ENCODE measurements at places on chromosomes 2 and 18. TPM values are rescaled to one million over a fixed set of nuclear protein-coding genes. Genes with fewer than 3 reads are reported as not detected.

GRCh38 chr2:226272435-226272834 lies 527.2 kb downstream of the IRS1 start:
- no peak for DNase-seq

DNA sequence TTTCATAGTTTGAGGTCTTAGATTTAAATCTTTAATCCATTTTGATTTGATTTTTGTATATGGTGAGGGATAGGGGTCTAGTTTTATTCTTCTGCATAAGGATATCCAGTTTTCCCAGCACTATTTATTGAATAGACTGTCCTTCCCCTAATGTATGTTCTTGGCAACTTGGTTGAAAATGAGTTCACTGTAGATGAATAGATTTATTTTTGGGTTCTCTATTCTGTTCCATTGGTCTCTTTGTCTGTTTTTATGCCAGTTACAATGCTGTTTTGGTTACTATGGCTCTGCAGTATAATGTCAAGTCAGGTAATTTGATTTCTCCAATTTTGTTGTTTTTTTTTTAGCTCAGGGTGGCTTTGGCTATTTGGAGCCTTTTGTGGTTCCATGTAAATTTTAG lies 5.9 kb downstream of the FAM171B start:
- DNase-seq = no peak

- no peak for DNase-seq
Observed at GRCh38 chr2:236165842-236166795, 2.1 kb downstream of the GBX2 start.

- no peak for DNase-seq
Observed at GRCh38 chr2:102018823-102019445, 27.2 kb downstream of the IL1R2 start.

DNA sequence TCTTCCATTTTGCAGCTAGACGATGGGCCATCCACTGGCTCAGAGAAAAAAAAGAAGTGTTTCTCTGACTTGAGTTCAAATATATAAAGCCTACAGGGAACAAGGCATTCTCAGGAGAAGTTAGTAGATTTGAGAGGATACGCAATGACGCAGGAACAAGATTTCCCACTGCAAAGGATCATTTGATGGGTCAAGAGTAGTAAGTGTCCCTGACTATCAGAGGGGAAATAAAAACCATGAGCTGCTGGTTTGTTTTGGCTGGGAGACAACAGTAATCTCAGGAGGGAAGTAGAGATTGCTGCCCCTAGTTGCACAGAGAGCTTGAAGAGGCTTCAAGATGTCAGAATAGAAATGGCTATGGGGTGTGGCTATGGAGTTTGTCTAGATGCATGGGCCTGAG lies 22.3 kb upstream of the MYO1B start:
- DNase-seq = no peak

DNA sequence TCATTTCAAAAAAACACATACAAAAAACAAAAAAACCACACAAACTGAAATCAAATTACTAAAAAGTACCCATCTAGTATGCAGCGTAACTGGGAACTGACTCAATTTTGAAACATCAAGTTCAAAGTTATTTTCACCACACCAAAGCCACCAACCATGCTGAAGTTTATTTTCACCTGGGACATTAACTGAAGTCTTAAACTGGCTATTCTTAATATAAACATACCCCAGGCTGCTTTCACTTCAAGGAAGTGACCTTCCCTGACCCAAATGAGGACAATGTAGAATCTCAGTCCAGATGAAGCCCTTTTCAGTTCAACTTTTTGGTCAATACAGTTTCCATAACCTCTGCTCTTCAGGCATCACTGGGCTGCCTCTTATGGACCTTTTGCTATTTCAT lies 84.6 kb downstream of the PIGN start:
- no peak for DNase-seq

DNA sequence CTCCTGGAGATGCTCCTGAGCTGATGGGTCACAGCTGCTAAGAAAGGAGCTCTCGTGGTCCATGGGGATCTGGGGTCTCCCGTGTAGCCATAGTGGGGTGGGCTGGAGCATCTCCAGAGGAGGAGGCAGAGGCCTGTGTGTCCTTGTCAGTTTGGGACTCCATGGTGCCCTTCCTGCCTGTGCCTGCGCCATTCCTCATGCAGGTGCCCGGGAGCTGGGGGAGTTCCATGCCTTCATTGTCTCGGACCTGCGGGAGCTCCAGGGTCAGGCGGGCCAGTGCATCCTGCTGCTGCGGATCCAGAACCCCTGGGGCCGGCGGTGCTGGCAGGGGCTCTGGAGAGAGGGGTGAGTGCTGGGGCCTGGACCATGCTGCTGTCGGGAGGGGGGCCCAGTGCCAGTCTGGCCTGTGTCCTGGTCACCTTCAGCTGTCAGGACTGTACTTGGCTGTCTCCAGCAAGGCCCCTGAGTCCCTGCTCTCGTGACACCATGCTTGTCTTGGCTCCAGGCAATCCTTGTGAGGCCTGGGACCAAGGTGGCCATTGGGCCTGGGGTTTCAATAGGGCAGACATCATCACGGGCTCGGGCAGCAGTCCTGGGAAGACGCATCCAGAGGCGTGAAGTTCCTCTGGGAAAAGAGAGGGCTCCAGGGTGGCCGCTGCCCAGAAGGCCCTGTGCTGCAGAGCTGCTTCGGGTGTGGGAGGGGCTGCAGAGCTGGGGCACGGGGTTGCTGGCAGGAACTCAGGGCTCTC lies 7.3 kb downstream of the CAPN10 start:
- peak; percentile 78 for DNase-seq

DNA sequence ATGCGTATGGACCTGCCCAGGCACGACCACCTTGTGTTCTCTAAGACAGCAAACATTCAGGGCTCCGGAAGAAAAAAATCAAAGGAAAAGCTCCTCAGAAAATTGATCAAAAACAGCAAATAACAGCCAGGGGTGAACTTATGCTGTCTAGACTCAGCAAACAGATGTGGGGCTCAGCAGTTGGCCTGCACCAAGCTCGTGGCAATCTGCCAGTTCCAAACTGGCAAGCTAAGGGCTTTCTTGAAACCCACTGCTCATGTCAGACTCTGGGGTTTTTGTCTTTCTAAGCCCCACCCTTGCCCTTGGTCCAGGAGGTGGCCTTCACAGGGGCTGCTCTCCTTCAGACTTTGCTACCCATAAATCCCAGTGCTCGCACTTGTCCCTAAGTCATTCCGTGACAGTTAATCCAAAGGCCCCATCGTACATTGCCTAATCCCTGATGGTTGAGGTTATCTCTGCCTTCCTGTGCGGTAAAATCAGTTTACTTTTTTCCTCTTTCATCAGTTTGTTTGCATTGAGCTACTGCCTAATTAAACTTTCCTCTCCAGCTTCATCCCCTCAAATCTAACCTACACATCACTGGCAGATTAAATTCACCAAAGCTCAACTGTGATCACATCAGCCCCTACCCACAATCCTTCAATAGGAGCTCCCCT lies 408.0 kb downstream of the LRATD1 start:
- DNase-seq = no peak

DNA sequence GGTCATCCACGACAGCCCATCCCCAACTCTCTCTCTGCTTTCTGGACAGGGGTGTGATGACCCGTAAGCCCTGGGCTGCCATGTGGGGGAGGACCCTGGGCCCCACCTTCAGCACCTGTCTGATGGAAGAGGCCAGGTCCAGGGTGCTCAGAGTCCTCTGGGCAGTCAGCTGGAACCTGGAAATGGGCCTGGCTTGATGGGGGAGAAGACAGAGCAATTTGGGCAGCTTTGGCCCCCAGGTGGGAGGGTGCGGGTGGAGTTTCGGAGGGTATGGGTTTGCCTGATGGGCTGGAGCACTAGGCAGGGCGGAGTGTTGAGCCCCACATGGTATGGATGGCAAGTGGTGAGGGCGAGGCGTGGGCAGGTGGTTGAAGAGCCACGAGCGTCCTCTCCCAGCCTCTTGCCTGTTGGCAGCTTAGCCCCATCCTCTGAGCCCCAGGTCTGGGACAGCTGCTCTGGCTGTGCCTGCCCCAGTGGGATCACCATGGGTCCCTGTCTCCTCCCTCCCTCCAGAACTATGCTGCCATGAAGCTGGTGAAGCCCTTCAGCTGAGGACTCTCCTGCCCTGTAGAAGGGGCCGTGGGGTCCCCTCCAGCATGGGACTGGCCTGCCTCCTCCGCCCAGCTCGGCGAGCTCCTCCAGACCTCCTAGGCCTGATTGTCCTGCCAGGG lies 232.7 kb downstream of the DYSF start:
- DNase-seq = no peak

Gene CNGA3
- total RNA-seq = not detected

Gene CTIF
- total RNA-seq = 84.3 TPM

Gene TRABD2A
- 0.54 TPM for total RNA-seq

Gene SULT1C3
- total RNA-seq = not detected

Gene RAB17
- total RNA-seq = 3.5 TPM

Gene SLC30A3
- total RNA-seq = 10.2 TPM
